ENCODE measurements at places on chromosomes 4 and X. TPM values are rescaled to one million over a fixed set of nuclear protein-coding genes. Genes with fewer than 3 reads are reported as not detected.

Gene DDX53
- not detected for total RNA-seq

Gene TECRL
- total RNA-seq = not detected

Gene VCX
- not detected for total RNA-seq

Gene ZCCHC18
- 1.1 TPM for total RNA-seq

Gene HGFAC
- 0.64 TPM for total RNA-seq

Gene NEIL3
- total RNA-seq = 3.3 TPM

Gene FRMD7
- total RNA-seq = not detected

Gene MORC4
- 16.3 TPM for total RNA-seq

Gene C4orf50
- total RNA-seq = not detected

Gene RPS3A
- 1,405 TPM for total RNA-seq

Gene TSPAN6
- 34.1 TPM for total RNA-seq

Gene GPR119
- total RNA-seq = not detected

Gene KLB
- total RNA-seq = not detected
